ENCODE measurements at places on chromosomes 16 and 17. TPM values are rescaled to one million over a fixed set of nuclear protein-coding genes. Genes with fewer than 3 reads are reported as not detected.
A peak's percentile ranks its signal among the peaks of the same experiment; 100 is the strongest.

Gene TMIGD1
- total RNA-seq, result not detected

Gene SLC46A1
- 16.1 TPM for total RNA-seq

Gene CDH16
- not detected for total RNA-seq

Gene KRTAP4-5
- not detected for total RNA-seq

Gene TEKT5
- 0.29 TPM for total RNA-seq

Gene CSH2
- not detected for total RNA-seq

Gene TAT
- not detected for total RNA-seq

Gene CDT1
- 25.3 TPM for total RNA-seq

Gene NRN1L
- total RNA-seq, result not detected

Gene TMEM114
- total RNA-seq, result 1.8 TPM

Gene CBLN1
- total RNA-seq, result 0.62 TPM

Gene HBA2
- not detected for total RNA-seq

Gene RAB37
- total RNA-seq, result 3.2 TPM

- no peak for DNase-seq
These were observed 29.4 kb downstream of the TOM1L2 start for GRCh38 chr17:17942846-17943245.

DNA sequence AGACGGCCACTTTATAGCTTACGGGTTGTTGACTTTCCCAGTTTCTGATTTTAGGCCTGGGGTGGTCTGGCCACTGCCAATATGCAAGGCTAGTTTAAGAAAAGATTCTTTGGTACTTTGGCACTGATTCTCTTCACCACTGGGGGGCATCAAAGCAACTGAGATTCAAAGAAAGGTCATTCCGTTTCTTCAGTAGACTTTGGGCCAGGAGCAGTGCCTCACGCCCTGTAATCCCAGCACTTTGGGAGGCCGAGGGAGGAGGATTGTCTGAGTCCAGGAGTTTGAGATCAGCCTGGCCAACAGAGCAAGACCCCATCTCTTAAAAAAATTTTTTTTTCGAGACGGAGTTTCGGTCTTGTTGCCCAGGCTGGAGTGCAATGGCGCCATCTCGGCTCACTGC lies 53.0 kb downstream of the RPA1 start:
- no peak for DNase-seq

- DNase-seq, result peak; percentile 39
These were observed 11.8 kb upstream of the SLFN13 start for GRCh38 chr17:35460354-35460851.

DNA sequence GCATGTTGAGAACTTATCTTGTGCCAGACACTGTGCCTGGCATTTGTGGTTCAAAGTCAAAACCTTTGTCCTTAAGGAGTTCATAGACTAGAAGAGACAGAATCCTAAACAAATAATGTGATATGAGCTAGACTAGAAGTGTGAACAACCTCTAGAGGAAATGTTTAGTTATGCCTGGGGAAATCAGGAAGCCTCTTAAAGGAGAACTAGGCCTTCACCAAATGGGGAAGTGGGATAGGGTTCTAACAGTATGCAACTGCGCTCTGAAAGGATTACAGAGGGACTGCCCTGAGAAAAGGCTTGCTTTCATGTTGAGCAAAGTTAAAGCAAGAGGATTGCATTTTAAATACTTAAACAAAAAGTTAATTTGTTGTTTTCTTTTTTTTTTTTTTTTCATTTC lies 4.9 kb downstream of the RUNDC1 start:
- no peak for DNase-seq

DNA sequence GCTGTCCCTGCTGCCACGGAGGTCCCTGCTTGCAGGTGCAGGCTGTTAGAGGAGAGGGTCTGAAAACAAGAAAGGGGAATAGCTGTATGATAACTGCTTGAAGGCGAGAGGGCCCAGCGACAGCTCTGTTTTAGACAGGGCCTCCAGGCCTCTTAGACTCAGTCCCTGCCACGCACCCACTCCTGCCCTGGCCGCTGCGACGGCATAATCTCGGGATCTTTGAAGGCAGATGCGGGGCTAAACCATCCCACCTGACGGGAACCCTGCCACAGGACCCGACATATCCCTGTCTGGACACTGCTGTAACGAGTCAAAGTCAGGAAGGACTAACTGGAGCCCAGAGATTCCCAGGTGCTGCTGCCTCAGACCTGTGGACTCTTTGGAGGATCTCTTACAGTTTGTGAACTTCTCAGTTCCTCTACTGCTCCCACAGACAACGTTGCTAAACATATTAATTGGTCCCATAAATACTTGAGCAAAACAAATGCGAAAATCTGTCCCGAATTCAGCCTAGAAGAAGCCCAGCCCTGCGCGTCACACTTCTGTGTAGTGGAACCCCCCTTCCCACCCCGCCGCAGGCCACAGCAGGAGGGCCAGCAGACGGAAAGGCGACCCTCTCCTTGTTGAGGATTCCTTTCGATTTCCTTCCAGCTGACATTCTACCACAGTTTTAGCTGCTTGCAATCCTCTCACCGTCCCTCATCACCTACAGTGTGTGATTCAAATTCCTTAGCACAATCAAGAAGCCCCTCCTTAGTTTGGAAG lies 998 bp upstream of the TMEM11 start:
- DNase-seq, result no peak

- no peak for DNase-seq
These were observed 37.5 kb upstream of the PHB1 start for GRCh38 chr17:49452201-49452600.

- DNase-seq, result no peak
These were observed 92.0 kb downstream of the MAP2K6 start for GRCh38 chr17:69506489-69506888.

GRCh38 chr16:89452241-89452640 lies 38.1 kb downstream of the ANKRD11 start:
- DNase-seq, result no peak

GRCh38 chr17:60641810-60642220 lies 35.8 kb upstream of the BCAS3 start:
- peak; percentile 30 for DNase-seq

DNA sequence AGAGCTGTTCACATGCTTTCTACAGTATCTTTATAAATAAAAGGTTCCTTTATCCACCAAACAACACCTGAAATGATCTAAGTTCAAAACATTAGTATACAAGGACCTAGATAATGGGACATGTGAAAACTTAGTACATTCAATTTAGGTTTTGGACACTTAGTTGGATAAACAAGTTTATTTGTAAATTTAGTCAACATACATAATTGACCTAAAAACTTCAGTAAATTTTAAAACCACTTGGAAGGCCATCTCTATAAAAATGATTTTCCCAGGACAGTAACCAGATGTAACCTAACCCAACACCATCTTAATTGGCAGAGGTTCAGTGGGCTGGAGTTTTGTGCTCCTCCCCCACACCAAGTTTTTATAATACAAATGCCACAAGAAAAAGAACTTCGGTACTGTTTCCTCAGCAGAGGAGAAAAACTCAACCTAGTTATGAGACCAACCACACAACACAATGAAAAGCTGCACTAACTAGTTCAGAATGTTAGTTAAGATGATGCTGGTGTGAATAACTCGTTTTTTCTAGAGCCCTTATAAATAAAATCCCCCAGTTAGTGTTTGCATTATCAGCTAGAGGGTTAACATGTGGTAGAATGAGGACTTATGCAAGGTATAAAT lies 7.2 kb upstream of the UNK start:
- no peak for DNase-seq

DNA sequence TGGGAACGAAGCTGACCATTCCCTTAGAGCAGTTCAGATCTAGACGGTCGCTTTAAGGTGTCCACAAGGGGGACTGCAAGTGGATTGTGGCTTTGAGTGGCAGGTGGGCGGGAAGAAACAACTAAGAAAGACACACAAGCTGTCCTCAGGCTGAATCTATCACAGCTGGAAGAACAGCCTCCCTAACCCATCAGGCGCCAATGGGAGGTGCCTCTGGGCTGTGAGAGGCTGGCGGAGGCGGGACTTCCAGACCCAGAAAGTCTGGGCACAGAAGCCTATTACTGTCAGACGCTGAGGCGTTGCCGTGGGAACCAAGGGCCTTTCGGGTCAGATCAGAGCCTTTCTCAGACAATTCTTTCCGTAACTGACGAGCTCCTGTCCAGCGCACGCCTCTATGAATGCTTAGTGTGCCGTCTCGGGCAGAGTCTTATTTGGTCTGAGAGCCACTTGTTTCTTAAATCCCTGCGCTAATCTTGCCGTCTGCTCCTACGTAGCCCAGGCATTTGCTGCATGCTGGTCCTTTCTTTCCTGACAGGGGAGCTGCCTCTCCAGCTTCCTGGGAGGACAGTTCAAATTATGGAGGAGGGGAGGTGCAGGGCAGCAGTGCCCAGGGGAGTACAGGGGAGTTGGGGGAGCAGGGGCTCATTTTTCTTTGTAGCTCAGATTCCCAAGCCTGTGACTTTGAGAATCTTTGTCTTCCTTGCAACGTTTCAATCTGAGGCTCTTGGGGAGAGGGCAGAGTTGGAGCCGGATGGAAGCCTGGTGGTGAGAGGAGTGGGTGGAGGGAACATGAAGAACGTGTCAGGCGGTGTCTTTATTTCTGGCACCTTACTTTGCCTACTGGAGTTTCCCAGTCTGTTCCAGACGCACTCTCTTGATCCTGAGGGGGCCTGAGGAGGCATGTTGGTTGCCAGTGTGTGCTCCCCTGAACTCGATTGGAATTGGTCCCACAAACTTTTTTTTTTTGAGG lies 618.7 kb downstream of the KCNJ18 start:
- DNase-seq, result no peak

DNA sequence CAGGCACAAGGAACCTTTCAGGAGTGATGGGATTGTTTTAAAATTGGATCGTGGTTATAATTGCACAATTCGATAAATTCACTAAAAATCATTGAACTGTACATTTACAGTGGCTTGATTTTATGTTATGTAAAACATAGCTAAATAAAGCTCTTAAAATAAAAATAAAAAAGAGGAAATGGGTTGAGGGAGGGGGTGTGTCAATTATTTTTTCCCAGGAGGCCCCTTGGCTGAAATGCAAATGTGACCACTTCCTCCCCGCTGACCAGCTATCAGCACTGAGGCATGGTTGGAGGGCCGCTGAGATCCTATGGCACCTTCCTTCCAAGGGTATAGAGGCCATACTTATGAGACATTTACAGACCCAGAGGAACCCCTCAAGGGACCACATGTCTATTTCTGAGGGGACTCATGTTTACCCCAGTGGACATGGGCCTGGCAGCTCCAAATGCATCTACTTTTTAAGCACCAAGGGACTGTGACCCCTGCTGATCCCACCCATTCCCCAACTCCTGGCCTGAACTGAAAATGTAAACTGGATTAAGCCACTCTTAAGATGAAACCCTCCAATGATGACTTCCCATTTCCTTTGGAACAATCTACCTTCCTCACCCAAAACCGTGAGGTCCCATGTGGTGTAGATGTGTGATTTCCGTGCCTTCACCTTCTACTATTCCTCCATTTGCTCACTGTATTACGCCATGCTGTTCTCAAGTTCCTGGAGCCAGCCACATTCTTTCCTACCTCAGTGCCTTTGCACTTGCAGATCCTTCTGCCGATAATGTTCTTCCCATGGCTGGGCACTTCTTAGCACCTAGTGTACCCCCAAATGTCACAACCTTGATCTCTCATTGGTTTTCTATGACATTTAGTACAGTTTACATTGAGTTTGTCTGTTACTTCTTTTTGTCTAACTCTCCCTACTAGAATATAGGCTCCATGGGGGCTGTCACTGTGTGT lies 2.8 kb upstream of the IL21R start:
- no peak for DNase-seq

DNA sequence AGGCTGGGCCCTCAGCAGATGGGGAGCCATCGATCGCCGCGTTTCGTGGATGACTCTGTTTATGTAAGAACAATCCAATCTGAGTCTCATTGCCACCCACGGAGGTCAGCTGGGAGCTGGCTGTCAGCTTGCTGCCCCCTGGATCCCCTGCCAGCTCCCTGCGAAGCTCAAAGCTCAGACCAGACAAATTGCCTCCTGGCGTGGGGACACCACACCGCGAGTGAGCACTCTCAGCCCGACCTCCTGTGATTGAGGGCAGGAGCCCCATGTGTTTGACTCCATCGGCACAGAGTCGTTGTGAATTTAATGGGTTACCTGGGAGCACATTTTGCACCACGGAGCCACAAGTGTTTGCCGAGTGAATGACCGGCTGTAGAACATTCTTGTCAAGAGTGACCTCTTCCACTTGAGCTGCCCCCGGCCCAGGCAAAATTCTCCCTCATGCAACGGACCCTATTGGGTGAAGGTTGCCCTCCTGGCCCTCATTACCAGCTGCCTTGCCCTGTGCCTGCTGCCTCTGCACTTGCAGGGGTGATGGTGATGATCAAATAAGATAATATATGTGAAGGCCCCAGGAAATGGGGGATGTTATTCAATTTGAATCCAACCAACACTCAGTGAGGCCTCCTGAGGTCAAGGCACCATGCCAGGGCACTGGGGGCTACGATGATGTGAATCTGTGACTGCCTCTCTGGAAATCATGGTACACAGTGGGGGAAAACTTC lies 7.6 kb upstream of the GFAP start:
- DNase-seq, result no peak

DNA sequence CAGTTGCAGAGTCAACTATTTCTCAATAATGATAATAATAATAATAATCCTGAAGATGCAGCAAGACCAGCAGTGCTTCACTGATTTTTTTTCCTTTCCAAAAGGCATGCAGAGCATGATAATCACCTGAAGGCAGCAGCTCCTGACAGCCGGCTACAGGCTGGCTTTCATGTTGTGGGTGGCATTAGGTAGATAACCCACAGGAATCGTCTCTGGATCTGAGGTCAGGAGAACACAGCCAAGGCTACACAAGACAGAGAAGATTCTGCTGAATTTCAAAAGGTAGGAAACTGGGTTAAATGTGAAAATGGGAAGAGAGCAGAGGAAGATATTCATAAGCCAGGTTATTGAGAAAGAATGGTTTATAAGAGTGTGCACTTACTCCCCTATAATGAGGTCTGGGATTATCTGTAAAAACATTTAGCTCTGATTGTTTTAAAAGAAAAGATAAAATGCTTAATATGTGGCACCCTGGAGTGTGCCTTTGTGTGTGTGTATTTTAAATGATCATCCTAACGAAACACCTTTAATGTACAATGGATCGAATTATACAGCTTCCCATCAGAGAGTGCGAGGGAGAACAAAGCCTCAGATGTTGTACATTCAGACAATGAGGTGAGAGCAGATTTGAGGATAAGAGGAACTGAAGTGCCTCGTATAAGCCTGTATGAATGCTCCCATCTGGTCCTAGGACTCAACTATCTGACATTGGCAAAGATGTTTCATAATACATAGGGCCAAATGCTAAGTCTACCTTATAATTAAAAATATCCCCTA lies 273.1 kb downstream of the PHKB start:
- DNase-seq, result no peak

DNA sequence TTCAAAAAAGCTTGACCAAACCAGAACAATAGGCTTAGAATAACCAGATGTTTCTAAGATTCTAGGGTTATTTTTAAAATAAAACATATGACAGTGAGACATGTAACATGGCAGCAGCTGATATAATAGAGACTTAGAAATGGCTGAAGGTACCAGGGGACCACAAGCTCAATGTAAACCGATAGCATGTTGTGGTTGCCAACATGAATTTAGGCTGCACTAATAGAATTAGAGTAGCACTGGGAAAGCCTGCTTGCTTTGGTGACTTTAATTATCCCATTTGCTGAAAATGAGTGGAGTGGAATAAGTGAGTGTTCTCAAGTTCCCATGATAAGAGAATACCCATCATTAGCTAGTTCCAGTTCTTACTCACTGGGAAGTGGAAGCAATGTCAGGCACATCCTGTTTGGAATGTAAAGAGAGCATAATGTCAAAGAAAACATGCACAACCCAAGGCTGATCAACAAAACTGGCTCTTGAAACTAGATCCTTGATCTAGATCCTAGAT lies 621.2 kb upstream of the CDH5 start:
- no peak for DNase-seq

All from progenitor cell of endocrine pancreas (in vitro differentiated cells).